ENCODE measurements at places on chromosomes 3 and 15. TPM values are rescaled to one million over a fixed set of nuclear protein-coding genes. Genes with fewer than 3 reads are reported as not detected.

Gene MESP1
- total RNA-seq: not detected

- H3K27me3 ChIP-seq: no peaks in the 10 kb centered on the region
- DNase-seq: no peak
- H3K36me3 ChIP-seq: peaks cover 17% of the 10 kb centered on the region
- no peak overlapping the region for H3K4me3 ChIP-seq
- no peaks in the 10 kb centered on the region for H3K4me1 ChIP-seq
These were observed 4.7 kb upstream of the HYKK start for GRCh38 chr15:78502641-78503040.

- no peaks in the 10 kb centered on the region for H3K36me3 ChIP-seq
- H3K27ac ChIP-seq: no peak overlapping the region
- H3K27me3 ChIP-seq: peaks cover 13% of the 10 kb centered on the region
- H3K4me3 ChIP-seq: no peak overlapping the region
- no peak for DNase-seq
- H3K4me1 ChIP-seq: peaks cover 4% of the 10 kb centered on the region
These were observed 118.7 kb downstream of the TMEM266 start for GRCh38 chr15:76178296-76179000.

DNA sequence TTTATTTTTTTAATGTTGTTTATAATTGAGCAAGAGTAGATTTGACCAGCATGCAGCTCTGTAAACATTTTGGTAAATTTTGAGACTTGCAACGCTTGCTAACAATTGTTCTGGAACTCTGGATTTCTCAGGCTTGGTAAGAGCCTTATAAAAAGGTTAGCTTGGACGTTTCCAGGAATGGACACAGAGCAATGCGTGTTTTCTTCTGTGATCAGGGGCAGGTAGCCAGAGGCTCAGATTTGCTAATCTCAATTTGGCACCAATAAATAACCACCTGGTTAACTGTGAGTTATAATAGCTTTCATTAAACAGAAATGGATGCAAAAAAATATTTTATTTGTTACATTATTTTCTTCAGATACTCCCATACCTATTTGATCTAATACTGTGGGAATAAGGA is 39.8 kb downstream of the CADM2 start:
- H3K4me3 ChIP-seq: no peak overlapping the region
- no peaks in the 10 kb centered on the region for H3K27me3 ChIP-seq
- DNase-seq: no peak
- H3K36me3 ChIP-seq: no peaks in the 10 kb centered on the region
- no peaks in the 10 kb centered on the region for H3K4me1 ChIP-seq

- H3K36me3 ChIP-seq: peaks cover 7% of the 10 kb centered on the region
- H3K27me3 ChIP-seq: no peaks in the 10 kb centered on the region
- DNase-seq: no peak
- no peak overlapping the region for H3K4me3 ChIP-seq
These were observed 24.0 kb upstream of the MUC20 start for GRCh38 chr3:195696632-195697278.

Data from astrocyte (in vitro differentiated cells and primary cell).